ENCODE measurements at places on chromosomes 13 and 19.

DNA sequence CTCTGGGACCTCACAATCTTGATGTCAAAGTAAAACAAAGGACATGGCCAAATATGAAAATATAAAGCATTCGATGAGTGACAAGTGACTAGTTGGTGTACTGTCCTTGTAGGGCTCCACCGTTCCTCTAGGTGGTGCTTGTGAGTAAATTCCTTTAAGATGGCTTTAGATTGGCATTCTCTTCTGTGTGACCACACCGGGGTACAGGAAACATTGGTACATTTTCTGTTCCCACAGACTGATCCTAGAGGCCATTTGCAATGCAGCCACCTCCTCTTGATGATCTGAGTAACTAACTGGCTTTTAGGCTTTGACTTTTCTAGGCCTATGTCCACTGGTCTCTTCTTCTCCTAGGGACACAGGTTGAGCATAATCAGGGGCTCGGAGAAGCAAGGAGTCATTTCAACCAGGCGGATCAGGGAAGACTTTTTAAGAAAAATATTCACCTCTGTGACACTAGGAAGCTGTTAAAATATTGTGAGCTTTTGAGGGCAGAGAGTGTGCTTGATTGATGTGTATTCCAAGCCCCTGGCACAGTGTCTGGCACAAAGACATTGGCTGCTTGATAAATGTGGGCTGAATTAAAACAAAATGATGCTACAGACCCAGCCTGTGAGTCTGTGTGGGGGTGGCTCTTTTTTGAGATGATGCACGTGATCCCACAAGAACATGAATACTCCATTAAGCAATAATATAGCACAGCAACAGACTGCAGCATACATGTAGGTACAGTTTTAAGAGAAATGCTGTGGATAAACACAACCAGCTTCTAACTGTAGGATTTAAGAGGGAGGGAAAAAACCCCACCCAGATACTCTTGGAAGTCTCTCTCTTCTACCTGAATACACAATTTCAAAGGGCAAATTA is 21.0 kb downstream of the EPSTI1 start:
- peak; percentile 69 for DNase-seq

DNA sequence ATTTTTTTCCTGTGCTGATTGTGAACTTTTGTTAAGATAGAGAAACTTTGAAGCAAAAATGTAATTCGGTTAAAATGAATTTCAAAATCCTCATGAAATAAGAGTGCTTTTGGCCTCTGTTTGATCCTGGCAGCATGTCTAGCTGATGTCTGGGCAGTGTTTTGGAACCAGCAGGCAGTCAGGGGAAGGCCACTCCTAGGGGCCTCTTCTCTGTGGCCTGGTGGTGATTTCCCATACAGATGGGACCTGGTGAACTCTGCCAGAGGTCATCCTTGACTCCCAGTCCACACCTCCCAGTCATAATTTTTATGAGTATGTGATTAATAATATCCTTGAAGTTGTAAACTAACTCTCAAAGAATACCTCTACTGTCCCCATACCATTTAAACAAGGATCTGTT is 226.6 kb downstream of the PCCA start:
- no peak for DNase-seq

- DNase-seq = peak; percentile 23
Observed at GRCh38 chr13:27712421-27712820, 79.9 kb upstream of the GSX1 start.

DNA sequence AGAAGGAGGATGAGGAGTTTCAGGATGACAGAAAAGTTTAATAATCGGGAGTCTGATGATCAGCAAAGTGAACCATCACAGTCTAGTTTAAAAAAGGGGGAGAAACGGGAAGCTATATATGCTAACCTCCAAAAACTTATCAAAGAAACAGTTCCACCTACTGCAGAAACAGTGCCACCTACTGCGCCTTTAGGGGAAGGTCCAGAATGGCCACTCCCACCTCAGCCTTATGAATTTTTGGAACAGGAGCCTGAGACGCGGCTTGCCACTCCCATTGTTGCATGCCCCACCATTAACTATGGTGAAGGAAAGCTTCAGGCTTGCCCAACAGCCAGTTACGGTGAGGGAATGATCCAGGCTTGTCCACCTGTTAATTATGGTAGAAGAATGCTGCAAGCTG is 929.0 kb downstream of the SLITRK6 start:
- no peak for DNase-seq

DNA sequence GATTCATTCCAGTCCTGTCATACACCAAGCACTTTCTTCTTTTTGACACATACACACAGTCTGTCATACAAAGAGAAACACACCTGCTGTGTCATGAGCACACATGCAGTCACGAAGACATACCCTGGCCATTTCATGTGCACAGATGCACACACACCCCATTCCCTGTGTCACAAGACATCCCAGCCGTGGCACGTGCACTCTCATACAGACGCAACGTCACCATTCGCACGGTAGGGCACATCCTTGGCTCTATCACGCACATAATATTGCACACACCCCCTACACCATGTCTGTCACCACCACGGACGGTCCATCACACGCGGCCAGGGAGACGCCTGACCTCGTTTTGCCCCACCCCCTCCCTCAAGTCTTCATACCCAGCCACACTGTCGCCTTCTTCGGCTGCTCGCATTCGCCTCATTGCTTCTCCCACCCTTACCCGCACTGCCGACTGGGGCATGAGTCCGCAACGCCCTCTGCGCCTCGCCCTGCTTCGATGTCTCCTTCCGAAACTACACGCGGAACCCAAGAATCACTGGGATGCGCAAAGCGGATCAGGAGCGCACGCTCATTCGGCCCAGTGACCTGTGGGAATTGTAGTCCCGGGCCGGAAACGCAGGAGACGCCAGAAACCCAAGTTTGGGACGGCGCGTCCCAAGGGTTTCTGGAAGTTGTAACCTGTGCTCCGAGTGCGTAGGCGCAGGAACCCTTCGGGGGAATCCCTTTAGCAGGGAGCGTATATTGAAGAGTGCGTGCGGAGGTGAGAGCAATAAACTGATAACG is 6.8 kb upstream of the ZNF283 start:
- peak; percentile 23 for DNase-seq

GRCh38 chr13:76672420-76672819 is 213.8 kb downstream of the KCTD12 start:
- DNase-seq = no peak

DNA sequence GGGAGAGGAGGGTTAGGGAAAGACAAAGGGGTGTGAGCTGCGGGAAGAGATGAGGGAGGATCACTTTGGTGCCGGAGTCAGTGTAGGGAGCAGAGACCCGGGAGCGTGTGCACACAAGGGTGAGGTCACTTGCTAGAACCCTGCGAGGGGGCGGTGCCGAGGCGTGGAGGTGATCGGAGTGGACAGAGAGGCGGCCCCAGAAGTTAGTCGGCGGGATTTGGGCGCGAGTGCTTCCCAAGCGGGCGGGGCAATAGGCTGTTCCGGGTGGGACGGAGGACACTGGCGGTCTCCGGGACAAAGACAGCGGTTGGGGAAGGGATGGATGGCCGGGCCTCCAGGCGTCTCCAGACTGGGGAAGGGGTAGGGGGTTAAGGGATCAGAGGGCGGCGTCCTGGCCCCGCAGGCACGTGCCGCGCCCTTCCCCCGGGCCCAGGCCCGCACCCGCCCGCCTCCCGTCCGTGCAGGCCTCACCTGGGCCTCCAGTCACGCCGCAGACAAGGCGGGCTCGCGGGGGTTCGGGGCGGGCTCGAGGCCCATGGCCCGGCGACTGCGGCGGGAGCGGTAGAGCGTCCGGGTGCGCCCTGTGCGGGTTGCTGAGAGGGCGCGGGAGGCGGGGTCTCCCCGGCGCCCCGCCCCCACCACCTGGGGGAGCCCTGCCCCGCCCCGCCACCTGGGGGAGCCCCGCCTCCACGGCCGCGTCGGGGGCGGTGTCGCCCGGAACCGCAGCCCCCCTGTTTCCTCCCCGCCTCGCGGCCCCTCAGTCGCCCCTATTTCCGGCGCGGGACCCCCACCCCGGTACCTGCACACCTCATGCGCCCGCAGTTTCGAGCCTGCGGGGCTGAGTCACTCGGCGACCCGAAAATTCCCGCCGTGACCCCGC is at the start of gene LPAR2:
Gene LPAR2 (minus strand): TSS at position 600 of the 880 bp plus-strand sequence. CDS start 945 bp downstream, outside the sequence.
- peak; percentile 74 for DNase-seq

DNA sequence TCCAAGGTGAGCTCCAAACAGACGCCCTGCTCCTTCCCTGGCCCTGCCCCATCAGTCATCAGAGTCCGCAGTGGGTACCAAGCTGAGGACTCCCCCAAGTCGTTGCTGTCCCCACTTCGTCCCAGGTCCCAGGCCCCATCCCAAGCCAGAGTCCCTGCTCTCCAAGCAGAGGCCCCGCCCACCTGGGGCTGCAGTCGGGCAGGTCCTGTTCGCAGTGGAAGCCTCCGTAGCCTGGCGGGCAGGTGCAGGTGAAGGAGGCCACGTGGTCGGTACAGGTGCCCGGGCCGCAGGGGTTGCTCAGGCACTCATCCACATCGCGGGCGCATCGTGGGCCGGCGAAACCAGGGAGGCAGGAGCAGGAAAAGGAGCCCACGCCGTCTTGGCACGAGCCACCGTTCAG is 19.4 kb downstream of the NOTCH3 start:
- DNase-seq = no peak

DNA sequence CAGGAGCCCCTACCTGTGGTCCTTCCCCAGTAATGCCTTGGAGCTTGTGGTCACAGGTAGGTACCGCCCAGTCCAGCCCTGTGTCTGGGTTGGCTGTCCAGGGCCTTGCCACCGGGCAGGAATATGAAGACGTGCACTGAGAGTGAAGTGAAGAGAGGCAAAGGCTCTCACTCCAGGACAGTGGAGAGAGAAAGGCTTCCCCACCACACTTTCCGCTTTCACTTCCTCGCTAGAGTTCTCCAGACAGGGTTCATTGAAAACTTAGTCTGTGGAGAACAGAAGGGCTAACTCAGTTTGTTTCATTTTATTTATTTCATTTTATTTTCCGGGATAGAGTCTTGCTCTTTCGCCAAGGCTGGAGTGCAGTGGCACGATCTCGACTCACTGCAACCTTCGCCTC is 14.2 kb downstream of the FCAR start:
- DNase-seq = no peak

- DNase-seq = peak; percentile 43
Observed at GRCh38 chr19:54345938-54346386, 7.0 kb upstream of the LILRA4 start.

DNA sequence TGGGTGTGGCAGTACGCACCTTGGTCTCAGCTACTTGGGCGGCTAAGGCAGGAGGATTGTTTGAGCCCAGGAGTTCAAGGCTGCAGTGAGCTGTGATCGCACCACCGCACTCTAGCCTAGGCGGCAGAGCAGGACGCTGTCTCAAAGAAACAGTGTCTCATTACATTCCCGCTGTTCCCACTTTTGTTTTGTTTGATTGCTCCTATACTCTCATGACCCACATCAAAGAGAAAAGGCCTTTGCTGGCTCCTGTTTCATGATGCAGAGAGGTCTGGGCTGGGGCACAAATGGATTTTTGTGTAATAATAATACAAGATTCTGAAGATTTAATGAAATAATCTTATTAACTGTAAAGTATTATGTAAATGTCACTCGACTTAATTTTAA is 85.7 kb downstream of the LACC1 start:
- no peak for DNase-seq

DNA sequence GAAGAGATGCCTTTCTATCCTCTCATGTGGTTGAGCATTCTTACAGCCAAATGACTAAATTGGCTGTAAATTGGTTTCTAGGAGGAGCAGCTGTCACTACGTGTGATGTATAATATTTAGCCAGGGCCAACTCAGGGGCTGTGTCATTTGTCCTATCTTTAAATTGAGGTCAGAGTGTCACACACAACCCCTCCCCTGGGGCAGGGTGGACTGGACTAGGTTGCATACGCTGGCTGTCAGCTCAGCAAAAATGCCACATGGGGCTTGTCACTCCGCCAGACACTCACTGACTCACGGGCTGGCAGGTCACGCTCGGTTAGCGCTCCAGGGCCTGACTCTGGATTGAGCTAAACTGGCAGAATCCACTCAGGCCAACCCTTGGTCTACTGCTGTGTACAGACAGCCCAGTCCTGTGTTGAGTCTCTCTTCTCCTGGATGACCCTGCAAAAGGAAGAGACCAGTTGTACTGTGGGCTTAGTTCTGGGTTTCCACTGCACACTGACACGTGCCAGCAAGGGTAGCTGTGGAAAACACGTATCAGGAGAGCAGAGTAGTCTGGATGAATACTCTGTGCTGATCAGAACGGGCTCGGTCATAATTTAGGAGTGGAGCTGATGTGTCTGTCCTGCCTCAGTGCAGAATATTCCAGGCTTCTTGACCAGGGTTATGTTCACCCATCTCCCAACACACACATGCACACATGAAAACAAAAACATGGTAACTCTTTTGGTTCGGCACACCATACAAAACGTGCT is 29.1 kb downstream of the SHISA2 start:
- no peak for DNase-seq

- DNase-seq = no peak
Observed at GRCh38 chr19:37920591-37921450, 13.8 kb downstream of the SIPA1L3 start.

GRCh38 chr19:46270521-46271256 is 26.2 kb upstream of the HIF3A start:
- DNase-seq = no peak

DNA sequence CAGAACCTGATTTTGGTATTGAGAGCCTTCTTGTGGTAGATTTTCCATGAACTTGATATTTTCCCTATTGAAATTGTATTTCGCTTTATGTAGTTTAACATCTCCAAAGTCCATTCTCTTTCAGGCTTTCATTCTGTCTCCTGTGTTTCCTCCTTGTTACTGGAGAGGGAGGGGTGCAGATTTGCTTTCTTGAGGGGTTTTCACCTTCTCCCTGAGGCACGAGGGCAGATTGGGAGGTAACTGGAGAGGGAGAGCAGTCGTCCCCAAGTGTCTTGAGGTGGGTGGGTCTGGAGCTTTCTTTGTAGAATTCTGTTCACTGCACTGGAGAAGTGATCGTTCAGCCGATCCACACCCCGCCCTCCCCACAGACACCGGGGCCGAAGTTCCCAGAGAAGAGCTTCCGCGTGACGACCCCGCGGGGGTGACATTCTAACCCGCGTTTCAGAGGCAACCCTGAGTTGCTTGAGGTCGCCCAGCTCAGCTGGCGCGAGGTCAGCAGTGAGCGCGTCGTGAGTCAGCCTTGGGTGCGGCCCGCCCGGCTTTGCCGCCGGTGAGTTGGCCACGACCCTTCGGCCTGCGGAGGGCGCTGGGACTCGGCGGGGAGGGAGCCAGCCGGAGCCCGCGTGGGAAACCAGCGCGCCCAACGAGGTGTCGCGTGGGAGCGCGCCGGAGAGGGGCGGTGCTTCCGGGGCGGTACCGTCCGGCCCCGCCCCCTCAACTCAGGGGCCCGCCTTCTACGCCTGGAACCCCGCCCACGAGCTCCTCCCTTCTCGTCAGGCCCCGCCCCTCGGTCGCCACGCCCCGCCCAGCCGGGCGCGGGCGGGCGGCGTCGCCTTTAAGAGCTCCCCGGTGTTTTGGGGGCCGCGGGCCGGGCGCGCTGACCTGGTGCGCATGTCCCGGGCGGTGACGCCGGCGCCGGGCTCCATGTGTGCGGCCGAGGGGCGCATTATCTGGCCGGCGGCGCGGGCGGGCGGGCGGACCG is at the start of gene GATAD2A:
Gene GATAD2A (plus strand): TSS at position 797 of the 982 bp plus-strand sequence. CDS start 59,671 bp downstream, outside the sequence.
- peak; percentile 91 for DNase-seq

GRCh38 chr19:52227196-52227940 is 37.5 kb downstream of the PPP2R1A start:
- DNase-seq = no peak

DNA sequence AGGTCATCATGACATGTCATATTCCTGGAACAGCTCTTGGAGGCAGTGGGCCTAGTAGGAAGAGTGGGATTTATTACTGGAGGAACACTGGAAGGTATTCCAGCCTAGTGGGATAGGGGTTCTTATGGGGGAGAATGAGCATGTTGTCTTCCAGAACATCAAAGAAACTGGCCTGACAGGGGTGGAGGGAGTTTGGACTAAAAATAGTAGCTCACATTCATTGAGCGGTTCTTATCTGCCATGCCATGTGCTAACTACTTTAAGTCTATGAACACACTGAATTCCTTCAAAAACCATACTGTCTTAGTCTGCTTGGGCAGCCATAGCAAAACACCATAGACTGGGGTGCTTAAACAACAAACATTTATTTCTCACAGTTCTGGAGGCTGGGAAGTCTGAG is 413.6 kb downstream of the HS6ST3 start:
- no peak for DNase-seq

Data from CD4-positive, alpha-beta T cell treated with Interleukin-4 for 1 hour (primary cell).